ENCODE measurements at places on chromosomes 4 and X.
A peak's percentile ranks its signal among the peaks of the same experiment; 100 is the strongest.

DNA sequence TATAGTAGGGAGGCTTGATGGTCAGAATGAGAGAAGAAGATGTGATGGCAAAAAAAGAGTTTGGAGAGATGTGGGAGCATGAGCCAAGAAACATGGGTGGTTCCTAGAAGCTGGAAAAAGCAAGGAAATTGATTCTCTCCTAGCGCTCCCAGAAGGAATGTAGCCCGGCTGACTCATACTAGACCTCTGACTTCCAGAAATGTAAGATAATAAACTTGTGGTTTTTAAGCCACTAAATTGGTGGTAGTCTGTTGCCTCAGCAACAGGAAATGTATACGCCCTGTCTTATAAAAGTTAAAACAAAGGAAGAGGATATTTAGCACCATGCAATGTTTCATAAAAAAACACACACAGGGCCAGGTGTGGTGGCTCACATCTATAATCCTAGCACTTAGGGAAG is 182.7 kb upstream of the PCDH7 start:
- DNase-seq, result no peak

DNA sequence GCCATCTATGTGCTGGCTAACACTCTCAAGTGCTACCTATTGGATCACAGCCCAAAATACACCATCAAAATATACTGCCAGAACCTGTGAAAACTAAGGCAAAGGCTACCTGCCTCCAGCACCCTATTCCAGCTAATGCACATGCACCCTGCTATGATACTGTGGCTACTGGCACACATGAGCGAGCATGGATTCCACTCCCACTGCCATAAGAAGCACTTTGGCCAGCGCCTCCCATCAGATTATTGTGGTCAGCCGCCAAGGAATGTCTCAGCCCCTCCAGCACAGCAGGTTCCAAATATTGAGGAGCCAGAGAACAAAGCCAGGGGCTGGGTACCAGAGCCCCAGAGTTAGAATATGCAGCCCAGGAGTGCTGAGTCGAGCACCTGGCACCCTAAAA is 32.5 kb upstream of the TMPRSS11F start:
- DNase-seq, result no peak

DNA sequence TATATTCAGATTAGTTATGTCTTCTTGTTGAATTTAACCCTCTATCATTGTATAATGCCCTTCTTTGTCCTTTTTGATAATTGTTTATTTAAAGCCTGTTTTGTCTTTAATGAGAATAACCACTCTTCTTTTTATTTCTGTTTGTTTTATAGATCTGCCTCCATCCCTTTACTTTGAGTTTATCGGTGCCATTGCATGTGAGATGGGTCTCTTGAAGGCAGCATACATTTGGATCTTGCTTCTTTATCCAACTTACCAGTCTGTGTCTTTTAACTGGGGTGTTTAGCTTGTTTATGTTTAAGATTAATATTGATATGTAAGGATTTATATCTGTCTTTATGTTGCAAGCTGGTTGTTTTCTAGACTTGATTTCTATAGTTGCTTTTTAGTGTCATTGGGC is 115.8 kb downstream of the RTL3 start:
- DNase-seq, result no peak

GRCh38 chr4:162565730-162566129 is 401.9 kb upstream of the FSTL5 start:
- no peak for DNase-seq

- DNase-seq, result no peak
These were observed 30.7 kb upstream of the PROM1 start for GRCh38 chr4:16114546-16114945.

DNA sequence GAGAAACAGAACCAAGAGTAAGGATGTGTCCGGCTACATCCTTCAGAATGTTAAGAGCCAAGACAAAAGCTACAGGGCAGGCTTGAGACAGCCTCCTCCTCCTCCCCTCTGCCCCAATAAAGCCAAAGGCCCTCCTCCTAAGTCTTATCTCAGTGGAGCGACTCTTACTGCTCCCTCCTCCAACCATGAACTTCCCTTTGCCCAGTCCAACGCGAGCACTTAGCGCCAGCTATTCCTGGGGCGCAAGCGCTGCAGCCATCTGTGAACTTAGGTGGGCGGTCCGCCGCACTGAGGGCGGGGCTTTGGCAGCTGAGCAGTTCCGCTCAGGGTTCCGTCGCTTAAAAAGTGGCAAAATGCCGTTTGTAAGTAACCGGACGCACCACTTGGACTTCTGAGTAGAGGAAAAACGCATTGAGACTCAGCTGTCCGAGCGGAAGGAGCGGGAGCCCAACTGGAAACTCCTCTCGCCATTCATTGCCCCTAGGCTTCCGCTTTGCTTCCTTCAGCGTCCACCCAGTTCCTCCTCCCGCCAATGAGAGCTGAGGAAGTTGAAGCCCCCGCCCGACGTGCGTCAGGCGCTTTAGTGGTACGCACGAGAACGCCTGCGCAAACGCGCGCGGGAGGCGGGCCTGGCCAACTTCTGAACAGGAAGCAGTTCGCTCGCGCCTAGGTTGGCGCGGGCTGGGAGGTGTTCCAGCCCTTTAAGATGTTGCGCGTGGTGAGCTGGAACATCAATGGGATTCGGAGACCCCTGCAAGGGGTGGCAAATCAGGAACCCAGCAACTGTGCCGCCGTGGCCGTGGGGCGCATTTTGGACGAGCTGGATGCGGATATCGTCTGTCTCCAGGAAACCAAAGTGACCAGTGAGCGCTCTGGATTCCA is at the start of gene APEX2:
TSS of gene APEX2 (plus strand) at position 647 of the 882 bp plus-strand sequence. CDS start at position 707, 60 bp downstream.
- peak; percentile 70 for DNase-seq

GRCh38 chr4:24473309-24473721 is 111.0 kb downstream of the DHX15 start:
- no peak for DNase-seq

- no peak for DNase-seq
These were observed 285.4 kb downstream of the UNC5C start for GRCh38 chr4:95263391-95263790.

GRCh38 chr4:20890761-20891160 is 190.5 kb downstream of the PACRGL start:
- DNase-seq, result no peak

GRCh38 chr4:27921231-27921630 is 1060.6 kb downstream of the STIM2 start:
- no peak for DNase-seq

- DNase-seq, result no peak
These were observed 8.3 kb downstream of the S100G start for GRCh38 chrX:16658284-16658683.

GRCh38 chr4:84677093-84677492 is 94.2 kb downstream of the CDS1 start:
- DNase-seq, result no peak

DNA sequence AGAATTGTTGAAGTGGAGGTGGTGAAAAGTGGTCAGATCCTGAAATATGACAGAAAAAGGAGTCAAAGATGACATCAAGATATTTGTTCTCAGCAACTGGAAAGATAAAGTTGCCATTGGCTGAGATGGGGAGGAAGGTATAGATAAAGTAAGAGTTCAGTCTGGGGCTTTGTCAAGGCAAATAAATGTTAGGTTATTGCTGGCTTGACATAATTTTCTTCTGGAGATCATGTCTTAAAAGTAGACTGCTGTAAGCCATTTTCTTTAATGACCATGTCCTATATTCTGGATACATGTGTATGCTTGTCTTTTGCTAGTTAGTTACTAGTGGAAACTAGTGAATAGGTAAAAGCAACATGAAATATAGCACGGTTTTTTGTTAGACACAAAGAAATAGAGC is 5.6 kb downstream of the USP53 start:
- DNase-seq, result no peak
